Lung microvascular endothelial cell (primary cell): ENCODE measurements at places on chromosomes 2 and 18.

GRCh38 chr18:63144748-63145147, 174.8 kb downstream of the BCL2 start:
- DNase-seq, result no peak

- no peak for DNase-seq
Observed at GRCh38 chr2:104332731-104333130, 521.2 kb upstream of the POU3F3 start.

- DNase-seq, result no peak
Observed at GRCh38 chr2:102286041-102286440, 25.3 kb upstream of the IL1RL1 start.

GRCh38 chr18:24333084-24333483, 64.5 kb downstream of the OSBPL1A start:
- DNase-seq, result no peak

DNA sequence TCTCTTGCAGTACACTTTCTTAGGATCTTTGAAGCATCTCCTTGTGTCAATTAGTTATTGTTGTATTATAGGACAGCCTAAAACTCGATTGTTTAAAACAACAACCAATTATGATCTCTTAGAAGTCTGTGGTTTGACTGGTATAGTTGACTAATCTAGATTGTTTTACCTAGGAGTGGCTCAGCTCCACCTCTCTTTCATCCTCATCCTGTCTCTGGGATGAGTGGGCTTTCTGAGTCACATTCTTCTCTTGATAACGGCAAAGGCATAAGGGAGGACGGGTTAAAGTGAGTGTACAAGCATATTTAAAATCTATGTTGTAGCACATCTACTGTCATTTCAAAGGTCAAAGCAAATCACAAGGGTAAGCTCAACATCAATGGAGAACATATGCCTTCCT, 102.3 kb upstream of the GULP1 start:
- no peak for DNase-seq

DNA sequence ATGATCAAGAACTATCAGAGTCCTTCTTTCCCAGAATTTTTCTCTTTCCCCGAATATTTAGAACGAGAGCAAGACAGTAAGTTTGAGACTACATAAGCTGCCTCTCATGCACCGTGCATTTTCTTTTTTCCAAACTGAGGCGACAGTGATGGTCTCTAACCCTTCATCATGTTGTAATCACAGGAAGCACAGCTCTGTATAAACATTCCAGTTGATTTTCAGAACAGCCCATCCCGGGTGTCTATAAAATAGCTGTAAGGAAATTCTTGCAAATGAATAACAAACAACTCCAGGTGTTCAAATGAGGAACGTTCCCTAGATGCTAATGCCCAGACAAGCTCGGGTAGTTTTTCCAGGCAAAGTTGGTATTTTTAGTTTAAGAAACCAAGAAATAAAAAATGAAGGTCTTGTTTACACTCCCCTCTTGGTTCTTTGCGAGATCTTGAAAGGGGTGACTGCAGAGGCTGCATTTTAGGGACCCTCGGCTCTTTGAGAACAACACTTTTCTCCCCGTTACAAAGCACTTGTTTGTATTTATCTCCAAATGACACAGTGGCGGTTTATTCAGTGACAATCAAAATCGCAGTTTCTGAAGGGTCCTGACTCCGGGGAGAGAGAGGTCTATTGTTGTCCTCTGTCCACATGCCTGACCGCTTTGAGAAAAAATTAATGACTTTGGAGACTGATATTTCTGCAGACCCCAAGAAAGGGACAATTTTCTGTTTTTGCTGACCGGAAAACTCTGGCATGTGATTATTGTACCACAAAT, 101.1 kb upstream of the NCK2 start:
- no peak for DNase-seq

DNA sequence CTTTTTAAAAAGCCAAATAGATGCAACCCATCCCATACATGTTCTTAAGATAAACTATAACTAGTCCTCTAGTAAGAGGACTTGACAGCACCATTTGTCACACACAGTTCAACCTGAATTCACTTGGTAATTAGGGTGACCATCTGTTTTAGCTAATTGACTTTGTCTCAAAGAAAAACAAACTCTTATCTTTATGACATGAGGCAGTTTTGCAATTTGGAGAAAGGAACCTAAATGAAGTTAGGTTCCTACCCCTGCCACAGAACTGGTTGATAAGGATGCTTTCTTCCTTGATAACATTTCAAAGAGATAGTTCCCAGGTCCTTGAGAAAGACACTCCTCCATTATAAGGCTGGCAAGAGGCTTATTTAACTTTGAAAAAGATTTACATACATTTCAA, 57.4 kb upstream of the LRRTM1 start:
- no peak for DNase-seq

DNA sequence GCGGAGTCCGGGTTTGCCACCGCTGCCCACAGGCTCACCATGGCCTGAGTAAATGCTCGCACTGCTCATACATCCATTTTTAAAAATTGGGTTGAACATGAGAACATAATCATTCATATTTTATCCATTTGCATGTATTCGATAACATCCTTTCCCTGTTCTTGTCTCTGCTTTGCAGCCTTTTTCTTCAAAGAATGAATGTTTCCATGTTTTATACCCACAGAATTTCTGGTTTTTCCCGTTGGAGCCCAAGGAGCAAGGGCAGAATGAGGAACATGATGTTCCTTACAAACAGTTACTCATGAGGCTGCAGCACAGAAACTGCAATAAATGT, 146.5 kb downstream of the CCDC74A start:
- no peak for DNase-seq

DNA sequence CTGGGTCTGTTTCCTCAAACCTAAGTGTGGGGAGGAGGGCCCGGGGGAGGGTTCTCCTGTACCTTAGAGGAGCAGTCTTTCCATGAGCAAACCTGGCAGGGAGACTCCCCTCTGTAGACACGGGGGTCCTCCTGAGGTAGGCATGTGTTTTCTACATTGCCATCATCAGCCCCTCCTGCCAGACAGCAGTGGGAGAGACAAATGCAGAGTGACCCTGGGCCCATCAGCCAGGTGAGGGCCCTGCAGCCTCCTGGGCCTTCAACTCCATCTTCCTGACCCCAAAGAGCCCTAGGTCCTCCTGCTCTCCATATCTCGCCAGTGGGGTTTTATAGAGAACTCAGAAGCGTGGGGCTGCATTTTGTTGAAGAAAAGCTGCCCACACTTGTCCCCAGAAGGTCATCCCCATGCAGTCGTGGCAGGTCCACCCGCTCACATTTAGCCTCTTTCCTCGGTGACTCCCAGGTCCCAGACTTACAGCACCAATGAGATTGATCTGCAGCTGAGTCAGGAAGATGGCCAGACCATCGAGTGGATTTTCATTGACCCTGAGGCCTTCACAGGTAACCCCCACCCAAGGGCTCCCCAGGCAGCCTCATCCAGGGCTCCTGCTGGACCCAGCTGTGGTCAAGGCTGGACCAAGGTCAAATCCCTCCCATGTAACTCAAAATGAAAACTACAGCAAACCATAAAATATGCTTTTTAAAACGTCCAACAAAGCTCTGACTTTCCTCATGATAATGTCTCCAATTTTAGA, 2.6 kb downstream of the CHRNG start:
- DNase-seq, result no peak

- DNase-seq, result no peak
Observed at GRCh38 chr2:150165988-150166312, 321.5 kb downstream of the RND3 start.
